ENCODE measurements at places on chromosomes 2 and 18. TPM values are rescaled to one million over a fixed set of nuclear protein-coding genes. Genes with fewer than 3 reads are reported as not detected.

GRCh38 chr2:227921648-227922047 is 50.2 kb downstream of the DAW1 start:
- DNase-seq: no peak

DNA sequence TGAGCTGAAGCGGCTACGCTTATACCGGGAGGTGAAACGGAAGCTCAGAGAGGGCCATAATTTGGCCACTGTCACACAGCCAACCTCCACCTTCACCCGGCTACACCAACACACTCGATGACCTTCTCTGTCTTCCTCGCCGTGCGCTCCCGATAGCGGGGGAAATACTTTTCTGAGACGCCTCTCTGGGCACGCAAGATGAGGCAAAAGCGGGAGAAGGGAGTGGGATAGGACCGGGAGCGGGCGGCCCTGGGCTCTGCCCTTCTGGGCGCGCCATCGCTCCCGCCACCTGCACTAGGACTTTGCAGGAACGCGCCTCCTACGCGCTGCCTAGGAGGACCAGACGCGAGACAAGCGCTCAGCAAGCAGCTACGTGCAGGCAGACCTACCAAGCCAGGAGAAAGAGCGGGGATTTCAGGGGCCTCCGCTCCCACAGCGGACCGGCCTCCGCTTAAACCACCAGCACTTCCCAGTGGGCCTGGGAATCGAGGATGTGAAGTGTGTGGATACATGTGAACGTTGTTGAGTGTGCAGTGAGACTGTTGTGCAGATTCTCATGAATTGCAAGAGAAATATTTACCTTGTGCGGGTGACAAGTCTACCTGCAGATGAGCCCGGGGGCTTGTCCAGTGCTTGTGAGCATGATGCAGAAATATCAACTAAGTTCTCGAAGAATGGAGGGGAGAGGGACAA is 11.4 kb downstream of the SIX3 start:
- no peak for DNase-seq

- DNase-seq: no peak
These were observed 47.5 kb downstream of the PTPN2 start for GRCh38 chr18:12836551-12836950.

- DNase-seq: peak; percentile 59
These were observed 1.1 kb upstream of the FN1 start for GRCh38 chr2:215436705-215437565.

- no peak for DNase-seq
These were observed 49.5 kb downstream of the CAPN13 start for GRCh38 chr2:30757749-30758148.

- peak; percentile 92 for DNase-seq
These were observed 146.0 kb downstream of the SETBP1 start for GRCh38 chr18:44826418-44827259.

DNA sequence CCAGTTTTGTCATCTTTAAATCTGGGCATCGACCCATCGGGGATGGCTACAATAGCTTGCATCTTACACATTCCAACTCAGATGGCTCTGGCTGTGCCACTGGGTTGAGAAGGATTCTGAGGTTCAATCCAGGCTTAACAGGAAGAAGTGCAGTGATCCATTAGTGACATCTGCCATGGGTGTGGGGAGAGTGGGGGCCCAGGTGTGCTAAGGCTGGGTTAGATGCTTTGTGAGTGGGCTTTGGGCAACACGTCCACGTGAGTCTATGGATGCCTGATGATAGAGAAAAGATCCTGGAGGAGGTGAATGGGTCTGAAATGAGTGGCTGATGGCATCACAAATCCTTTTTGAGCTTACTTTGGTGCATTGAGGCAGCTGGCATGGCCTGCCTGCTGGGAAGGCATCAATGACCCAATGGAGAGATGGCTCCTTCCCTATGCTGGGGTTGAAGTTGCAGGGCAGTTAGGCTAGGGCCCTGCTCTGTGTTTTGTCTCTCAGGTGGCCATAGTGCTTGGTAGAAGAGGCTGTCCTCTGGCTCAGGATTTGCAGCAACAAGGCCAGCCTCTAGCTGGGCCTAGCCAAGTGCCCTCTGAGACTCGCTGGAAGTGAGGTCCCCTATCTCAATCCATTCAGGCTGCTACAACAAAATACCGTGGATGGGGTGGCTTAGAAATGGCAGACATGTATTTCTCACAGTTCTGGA is 56.7 kb downstream of the HS1BP3 start:
- no peak for DNase-seq

GRCh38 chr2:45763255-45763654 is 111.8 kb downstream of the PRKCE start:
- no peak for DNase-seq

- no peak for DNase-seq
These were observed 67.2 kb upstream of the ACYP2 start for GRCh38 chr2:54048117-54048785.

- no peak for DNase-seq
These were observed 64.0 kb downstream of the INPP4A start for GRCh38 chr2:98508709-98509066.

- DNase-seq: no peak
These were observed 668.0 kb upstream of the FAM98A start for GRCh38 chr2:34266908-34267697.

DNA sequence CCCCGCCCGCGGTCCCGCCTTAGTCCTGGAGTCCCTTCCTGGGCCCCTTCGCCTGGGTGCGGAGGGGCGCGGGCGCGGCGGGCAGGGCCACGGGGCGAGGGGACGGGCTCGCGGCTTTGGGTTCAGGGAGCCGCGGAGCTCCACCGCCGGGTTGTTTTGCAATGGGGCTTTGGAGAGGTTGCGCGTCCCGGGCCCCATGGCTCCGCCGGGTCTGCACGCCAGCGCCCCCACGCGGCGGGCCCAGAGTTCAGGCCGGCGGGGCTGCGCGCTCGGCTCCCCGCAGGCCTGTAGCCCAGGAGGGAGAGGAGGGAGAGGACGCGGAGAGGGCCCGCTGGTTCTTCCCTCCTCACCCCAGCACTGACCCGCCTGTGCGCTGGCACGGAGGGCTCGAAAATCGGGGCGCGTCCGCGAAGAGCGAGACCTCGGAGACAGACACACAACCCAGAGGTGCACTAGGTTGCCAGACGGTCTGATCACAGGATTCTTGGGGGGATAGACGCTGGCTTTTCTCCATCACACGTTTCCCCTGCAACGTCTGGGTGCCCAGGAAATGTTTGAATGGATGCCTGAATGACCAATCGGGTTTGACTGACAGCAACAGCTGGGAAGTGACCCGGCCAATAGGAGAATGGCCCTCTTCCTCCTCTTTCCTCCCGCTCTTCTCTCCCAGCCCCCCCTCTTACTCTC is 4.9 kb upstream of the SIX2 start:
- DNase-seq: peak; percentile 60

The CROCC2 gene
- total RNA-seq: not detected

The KCNF1 gene
- 0.07 TPM for total RNA-seq

The DLGAP1 gene
- not detected for total RNA-seq

The B3GNT7 gene
- total RNA-seq: 0.17 TPM

The LHCGR gene
- total RNA-seq: not detected

The UPP2 gene
- not detected for total RNA-seq

Data from M059J (cell line).